ENCODE measurements at places on chromosomes 2 and 18. TPM values are rescaled to one million over a fixed set of nuclear protein-coding genes. Genes with fewer than 3 reads are reported as not detected.

DNA sequence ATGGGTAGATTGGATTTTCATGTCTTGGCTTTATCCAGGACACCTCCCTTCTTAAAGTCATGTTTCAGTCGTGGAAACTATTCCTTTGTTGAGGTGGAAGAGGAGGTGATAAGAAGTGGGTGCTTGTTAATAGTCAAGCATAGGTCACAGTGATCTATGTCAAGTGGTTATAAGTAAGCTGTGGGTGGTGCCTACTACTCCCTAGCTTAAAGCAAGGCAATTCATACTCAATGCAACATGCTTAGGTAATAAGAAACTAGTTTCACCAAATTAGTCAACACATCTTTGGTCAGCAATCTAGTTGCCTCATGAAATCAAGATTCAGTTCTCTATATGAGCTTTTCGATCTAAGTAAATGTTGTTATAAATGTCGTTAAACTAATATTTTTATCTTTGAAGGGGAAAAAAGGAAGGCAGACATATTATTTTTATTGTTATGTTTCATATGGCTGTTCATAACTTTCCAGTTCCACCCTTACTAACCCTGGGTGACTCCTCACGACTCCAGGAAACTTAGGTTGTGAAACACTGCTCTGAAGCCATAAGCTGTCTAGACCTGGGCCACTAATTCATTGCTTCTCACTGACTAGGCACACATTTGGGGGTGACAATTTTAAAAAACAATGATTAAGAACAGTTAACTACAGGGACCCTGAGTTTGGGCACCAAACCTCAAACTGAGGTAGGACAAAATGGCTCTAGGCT lies 5.8 kb upstream of the ABCB11 start:
- no peak for DNase-seq
- H3K27me3 ChIP-seq = no peaks in the 10 kb centered on the region
- no peak overlapping the region for H3K27ac ChIP-seq
- no peak overlapping the region for H3K4me3 ChIP-seq
- peaks cover 4% of the 10 kb centered on the region for H3K4me1 ChIP-seq
- peaks cover 2% of the 10 kb centered on the region for H3K36me3 ChIP-seq

DNA sequence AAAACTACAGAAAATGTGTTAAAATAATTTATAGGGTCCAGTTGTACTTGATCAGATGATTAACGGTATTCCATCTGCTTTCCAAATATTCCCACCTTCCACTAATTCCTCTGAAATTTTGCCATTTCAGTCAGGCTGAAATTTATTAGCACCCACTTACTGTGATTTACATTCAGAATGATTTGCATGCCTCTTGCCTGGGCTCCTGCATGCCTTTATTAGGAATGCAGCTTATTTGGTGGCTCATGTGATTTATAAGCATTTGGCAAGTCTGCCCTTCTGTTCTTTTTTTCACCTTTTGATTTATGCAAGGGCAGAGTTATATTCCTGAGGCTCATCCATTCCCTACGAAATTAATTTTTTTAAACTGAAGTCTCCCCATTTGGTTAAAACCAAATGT lies 1594.5 kb upstream of the PIK3C3 start:
- no peak for DNase-seq
- H3K4me3 ChIP-seq = no peak overlapping the region
- no peaks in the 10 kb centered on the region for H3K36me3 ChIP-seq

Gene GRB14
- 2.4 TPM for total RNA-seq

DNA sequence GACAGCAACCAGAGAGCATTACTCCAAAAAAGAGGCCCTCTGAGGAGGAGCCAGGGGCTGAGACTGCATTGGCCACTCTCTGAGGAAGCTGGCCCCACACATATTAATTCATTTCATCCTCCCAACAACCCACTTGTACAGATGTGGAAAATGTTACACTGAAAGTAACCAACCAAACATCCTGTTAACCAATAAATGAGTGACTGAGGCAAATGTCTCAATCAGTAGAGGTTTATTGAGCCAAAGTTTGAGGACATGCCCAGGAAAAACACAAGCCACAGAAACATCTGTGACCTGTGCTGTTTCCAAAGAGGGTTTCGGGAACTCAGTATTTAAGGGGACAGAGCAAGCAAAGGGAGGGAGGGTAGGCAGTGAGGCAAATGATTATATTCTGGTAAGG lies 53.0 kb downstream of the SKA1 start:
- H3K27me3 ChIP-seq = peaks cover 22% of the 10 kb centered on the region
- no peak overlapping the region for H3K27ac ChIP-seq
- H3K4me1 ChIP-seq = no peaks in the 10 kb centered on the region

Gene LIMS4
- 3.3 TPM for total RNA-seq

- no peak overlapping the region for H3K4me3 ChIP-seq
- H3K4me1 ChIP-seq = peaks cover 26% of the 10 kb centered on the region
- no peaks in the 10 kb centered on the region for H3K36me3 ChIP-seq
- no peaks in the 10 kb centered on the region for H3K27me3 ChIP-seq
- H3K27ac ChIP-seq = no peak overlapping the region
Observed at GRCh38 chr2:7952046-7952745, 729.7 kb upstream of the ID2 start.

DNA sequence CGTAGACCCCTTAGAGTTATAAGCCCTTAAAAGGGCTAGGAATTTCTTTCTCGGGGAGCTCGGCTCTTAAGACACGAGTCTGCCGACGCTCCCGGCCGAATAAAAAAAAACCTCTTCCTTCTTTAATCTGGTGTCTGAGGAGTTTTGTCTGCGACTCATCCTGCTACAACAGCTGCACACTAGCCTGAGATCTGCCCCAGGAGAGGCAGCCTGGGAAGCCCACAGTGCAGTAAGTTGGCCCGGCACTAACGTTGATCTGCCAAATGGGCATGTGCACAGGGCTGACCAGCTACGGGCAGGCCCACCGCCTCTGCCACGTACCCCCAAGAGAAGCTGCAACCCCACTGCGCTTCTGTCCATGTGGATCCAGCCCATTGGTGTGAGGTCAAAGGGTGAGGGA lies 8.4 kb upstream of the LIMS2 start:
- H3K27me3 ChIP-seq = no peaks in the 10 kb centered on the region
- H3K4me1 ChIP-seq = peaks cover 30% of the 10 kb centered on the region
- no peaks in the 10 kb centered on the region for H3K36me3 ChIP-seq

DNA sequence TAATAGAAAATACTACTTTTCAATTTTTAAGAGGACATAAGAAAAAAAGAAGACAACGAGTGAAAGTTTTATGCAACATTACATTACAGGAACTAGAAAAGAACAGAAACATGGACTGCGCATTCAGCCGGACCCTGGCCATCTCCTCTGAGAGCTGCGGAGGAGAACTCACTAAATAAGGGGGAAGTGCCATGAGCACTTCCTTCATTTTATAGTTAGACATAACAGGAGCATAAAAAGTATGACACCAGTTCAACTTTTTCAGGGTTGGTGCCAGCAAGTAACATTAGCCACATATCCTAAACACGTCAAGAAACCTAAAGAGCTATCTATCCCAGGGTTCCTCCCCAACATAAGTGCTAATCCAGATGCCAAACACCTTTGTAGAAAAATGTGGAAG lies 78.0 kb upstream of the SERTAD2 start:
- H3K27ac ChIP-seq = no peak overlapping the region
- DNase-seq = no peak
- peaks cover 23% of the 10 kb centered on the region for H3K4me1 ChIP-seq
- H3K4me3 ChIP-seq = no peak overlapping the region

Gene C2orf92
- total RNA-seq = 10.0 TPM

Gene ANTXR1
- 207 TPM for total RNA-seq

DNA sequence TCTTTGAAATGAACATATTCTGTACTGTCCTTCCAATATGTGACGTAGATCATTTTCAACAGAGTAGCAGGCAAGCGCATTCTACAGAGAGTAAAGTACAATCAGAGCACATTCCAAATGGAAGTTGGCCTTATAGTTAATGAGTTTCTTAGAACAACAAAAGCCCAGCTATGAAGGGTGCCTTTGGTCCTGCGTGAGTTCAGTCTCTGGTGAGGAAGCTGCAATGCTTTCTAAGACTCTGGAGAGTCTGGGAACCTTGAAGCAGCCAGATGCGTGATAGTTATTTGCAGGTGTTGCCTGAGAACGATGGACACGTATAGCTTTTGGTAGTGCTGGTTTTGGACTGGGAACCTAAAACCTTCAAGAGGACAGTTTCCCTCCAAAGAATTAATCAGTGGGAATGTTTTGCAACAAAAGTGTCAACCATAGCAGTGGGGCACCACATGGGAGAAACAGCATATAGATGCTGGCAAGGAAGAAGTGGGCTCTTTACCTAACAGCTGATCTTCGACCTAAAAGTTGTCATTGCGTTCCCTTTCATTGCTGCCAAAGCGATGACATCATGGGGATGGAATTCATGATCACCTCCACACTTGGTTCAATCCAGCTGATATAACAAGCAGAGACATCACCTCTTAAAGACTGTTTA lies 9.3 kb upstream of the SNORC start:
- H3K4me1 ChIP-seq = peaks cover 25% of the 10 kb centered on the region
- no peaks in the 10 kb centered on the region for H3K27me3 ChIP-seq
- DNase-seq = no peak
- peaks cover 21% of the 10 kb centered on the region for H3K36me3 ChIP-seq
- H3K4me3 ChIP-seq = no peak overlapping the region

- no peaks in the 10 kb centered on the region for H3K27me3 ChIP-seq
- no peak overlapping the region for H3K4me3 ChIP-seq
- peaks cover 8% of the 10 kb centered on the region for H3K36me3 ChIP-seq
- DNase-seq = no peak
- no peak overlapping the region for H3K27ac ChIP-seq
- H3K4me1 ChIP-seq = no peaks in the 10 kb centered on the region
Observed at GRCh38 chr2:228458364-228458763, 276.9 kb upstream of the SPHKAP start.

- no peak overlapping the region for H3K4me3 ChIP-seq
- H3K27ac ChIP-seq = no peak overlapping the region
- peak; percentile 86 for DNase-seq
- peaks cover 26% of the 10 kb centered on the region for H3K4me1 ChIP-seq
Observed at GRCh38 chr2:10006236-10007161, 36.9 kb upstream of the KLF11 start.

DNA sequence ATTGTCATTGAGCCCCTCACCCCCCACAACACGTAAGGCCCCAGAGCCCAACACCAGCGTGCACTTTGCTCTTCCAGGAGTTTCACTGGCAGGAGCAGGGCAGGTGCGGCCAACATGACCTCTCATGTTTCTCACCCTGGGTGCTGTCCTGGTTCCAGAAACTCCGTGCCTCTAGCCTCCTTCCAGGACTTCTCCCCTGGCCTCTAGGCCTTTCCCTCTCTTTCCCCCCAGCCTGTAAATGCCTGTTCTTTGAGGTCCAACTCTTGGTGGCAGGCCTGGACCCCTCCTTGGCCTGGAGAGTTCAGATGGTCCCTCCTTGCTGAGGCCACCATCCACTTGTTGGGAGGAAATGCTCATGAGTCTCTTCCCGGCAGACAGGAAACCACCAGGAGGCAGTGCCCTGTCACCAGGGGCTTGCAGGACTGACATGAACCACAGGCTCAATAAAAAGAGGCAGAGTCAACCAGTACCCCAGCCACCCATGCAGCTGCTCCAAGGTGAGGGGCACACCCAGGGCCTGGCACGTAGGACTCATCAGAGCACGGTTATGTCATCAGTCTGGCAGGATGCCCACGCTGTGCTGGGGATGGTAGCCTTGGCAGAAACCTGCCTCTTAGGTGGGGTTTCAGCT lies 1.5 kb downstream of the MALL start:
- H3K4me1 ChIP-seq = peaks cover 20% of the 10 kb centered on the region
- no peak overlapping the region for H3K27ac ChIP-seq
- H3K36me3 ChIP-seq = peaks cover 11% of the 10 kb centered on the region
- H3K4me3 ChIP-seq = no peak overlapping the region
- no peak for DNase-seq
- H3K27me3 ChIP-seq = peaks cover 16% of the 10 kb centered on the region

DNA sequence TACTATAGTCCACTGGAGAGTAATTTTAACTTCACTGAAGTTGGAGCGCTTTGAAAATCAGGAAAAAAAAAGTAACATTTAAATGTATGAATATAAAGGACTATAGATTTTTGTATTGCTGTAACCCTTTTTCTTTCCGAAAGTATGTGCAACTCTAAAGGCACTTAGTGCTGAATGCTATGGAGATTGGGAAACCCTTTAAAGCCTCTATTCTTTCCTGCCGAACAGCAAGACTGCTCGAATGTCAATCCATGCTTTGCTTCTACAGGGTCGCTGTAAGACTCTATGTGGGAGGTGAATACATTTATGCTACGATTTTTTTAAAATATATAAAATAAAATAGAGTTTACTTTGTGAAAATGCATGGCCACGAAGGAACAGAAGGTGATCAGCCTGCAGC lies 825 bp downstream of the GRB14 start:
- H3K27me3 ChIP-seq = no peaks in the 10 kb centered on the region
- no peaks in the 10 kb centered on the region for H3K36me3 ChIP-seq
- H3K4me1 ChIP-seq = peaks cover 20% of the 10 kb centered on the region
- DNase-seq = no peak

Gene GPR45
- total RNA-seq = not detected

DNA sequence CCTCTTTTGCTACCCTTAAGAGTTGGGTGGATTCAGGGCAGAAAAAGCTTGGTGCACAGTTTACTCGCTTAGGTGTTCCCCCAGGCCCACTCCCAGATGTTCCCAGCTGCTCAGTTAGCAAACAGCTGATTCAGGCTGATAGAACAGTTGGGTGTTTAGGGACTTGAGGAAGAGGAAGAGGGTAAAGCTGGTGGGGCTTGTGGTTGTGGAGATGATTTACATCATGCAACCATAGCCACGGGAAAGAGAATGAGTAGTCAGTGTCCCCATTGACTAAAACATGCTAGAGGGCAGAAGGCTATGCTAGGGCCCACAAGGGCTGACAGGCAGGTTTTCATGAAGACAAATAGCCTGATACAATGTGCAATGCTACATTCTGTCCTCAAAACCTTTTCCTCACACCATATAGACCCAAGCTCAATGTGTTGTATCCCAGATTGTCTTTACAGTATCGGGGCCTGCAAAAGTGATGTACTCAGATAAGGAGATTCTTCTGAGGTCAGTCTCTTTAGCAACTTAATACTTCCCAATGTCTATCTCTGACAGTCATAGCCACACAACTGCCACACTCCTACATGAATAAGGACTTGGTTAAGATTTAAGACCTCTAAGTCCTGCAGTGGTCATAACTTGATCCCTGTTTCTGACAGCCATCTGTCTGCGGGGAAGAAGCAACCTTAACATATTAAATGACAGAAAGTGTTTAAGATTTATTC lies 15.6 kb downstream of the COLEC12 start:
- H3K36me3 ChIP-seq = no peaks in the 10 kb centered on the region
- no peak for DNase-seq
- H3K27me3 ChIP-seq = no peaks in the 10 kb centered on the region
- no peak overlapping the region for H3K27ac ChIP-seq
- H3K4me3 ChIP-seq = no peak overlapping the region

DNA sequence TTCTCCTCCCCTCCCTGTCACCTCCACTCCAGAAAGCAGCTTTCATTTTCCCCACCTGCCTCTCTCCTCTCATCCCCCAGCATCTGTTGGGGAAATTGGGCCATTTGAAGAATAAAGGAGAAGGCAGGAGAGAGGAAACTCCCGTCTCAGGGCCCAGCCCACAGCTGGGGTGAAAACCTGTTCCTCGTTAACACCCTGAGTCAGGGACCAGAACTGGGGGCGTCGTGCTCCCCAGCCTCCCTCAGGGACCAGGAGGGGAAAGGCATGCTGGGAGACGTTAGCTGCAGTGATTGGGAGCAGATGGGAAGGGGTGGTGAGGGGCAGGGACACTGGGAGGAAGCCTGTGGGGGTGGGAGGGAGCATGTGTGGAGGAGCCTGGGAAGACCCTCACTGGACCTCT lies 251.3 kb downstream of the DYSF start:
- H3K27me3 ChIP-seq = peaks cover 14% of the 10 kb centered on the region
- no peak overlapping the region for H3K27ac ChIP-seq
- DNase-seq = peak; percentile 59
- H3K4me1 ChIP-seq = peaks cover 21% of the 10 kb centered on the region
- H3K4me3 ChIP-seq = no peak overlapping the region

GRCh38 chr18:61602836-61603235 lies 269.6 kb downstream of the CDH20 start:
- H3K27ac ChIP-seq = no peak overlapping the region
- H3K4me1 ChIP-seq = peaks cover 78% of the 10 kb centered on the region
- no peaks in the 10 kb centered on the region for H3K36me3 ChIP-seq
- no peaks in the 10 kb centered on the region for H3K27me3 ChIP-seq
- DNase-seq = no peak
- no peak overlapping the region for H3K4me3 ChIP-seq

Data from chondrocyte (in vitro differentiated cells).